ENCODE measurements at places on chromosomes 6 and 20.
A peak's percentile ranks its signal among the peaks of the same experiment; 100 is the strongest.

GRCh38 chr20:1299522-1299921, 29.4 kb downstream of the SDCBP2 start:
- no peak for DNase-seq

DNA sequence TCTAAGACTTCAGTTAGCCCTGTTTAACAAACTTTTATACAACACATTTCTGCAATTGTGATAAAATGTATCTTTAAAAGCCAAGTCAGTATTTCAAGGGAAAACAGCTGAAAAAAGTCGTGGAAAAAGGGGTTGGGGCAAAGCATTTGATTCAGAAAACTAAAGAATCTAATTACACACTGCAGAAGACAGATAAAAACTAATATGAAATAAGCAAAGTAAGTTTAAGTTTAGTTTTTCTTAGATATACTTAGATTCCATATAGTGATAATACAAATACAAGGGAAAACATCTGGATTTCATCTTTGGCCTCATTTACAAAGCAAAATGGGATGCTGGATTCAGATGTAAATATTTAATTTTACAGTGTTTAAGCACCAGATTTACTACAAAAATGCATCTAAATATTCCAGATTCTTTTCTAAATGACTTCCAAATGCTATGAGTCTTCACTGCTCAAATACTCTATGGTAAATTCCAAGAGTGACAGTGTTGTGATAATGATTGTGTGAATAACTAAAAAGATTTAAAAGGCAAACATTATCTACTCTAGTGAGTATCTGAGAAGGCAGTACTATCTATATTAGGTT, 1.5 kb upstream of the ADNP start:
- DNase-seq: no peak

DNA sequence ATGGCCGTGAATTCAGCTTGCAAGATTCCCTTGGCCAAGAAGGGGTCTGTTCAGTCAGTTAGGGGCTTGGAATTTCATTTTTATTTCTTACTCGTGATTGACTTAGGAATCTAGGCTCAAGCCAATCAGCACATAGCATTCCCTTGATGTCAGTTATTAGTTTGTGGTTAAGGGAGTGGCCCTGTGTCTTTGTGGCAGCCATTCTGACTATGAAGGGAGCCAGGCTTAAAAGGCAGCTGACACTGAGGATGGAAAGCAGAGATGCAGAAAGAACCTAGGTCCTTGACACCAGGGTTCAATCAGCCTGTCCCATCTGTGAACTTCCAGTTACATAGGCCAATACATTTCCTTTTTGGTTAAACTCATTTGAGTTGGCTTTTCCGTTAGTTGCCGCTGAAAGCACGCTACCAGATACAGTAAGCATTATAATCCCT, 48.1 kb downstream of the MCUR1 start:
- no peak for DNase-seq

- DNase-seq: no peak
Measured at GRCh38 chr6:4136354-4136831, 1.0 kb upstream of the ECI2 start.

DNA sequence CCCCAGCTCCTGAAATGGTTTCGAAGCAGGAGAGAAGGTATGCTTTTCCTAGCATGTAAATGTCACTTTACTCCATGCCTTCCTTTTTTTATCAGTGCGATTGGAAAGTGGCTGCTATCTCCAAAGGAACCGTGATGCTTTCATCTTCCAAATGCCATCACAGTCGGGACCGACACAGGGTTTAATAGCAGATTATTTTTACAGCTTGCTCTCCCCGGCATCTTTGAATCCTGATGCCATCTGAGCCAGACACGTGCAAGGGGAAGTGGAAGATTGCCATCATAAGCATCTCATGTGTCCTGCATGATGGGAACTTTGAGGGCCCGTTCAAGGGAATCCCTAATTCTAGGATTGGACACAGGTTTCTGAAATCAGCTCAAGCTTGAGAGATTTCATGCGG, 253.4 kb upstream of the KCNG1 start:
- no peak for DNase-seq

GRCh38 chr20:44040202-44040915, 125.7 kb downstream of the TOX2 start:
- DNase-seq: no peak

- DNase-seq: no peak
Measured at GRCh38 chr6:157668713-157669112, 154.3 kb upstream of the SNX9 start.

- DNase-seq: peak; percentile 4
Measured at GRCh38 chr6:23003671-23004467, 434.5 kb downstream of the HDGFL1 start.

- DNase-seq: no peak
Measured at GRCh38 chr6:15312500-15312899, 66.6 kb downstream of the JARID2 start.

- no peak for DNase-seq
Measured at GRCh38 chr20:58571693-58572427, 56.7 kb upstream of the APCDD1L start.
